ENCODE measurements at places on chromosomes 2 and 18. TPM values are rescaled to one million over a fixed set of nuclear protein-coding genes. Genes with fewer than 3 reads are reported as not detected.

The PRSS56 gene
- total RNA-seq: 2.5 TPM

The NMS gene
- not detected for total RNA-seq

The SERPINB12 gene
- 0.68 TPM for total RNA-seq

DNA sequence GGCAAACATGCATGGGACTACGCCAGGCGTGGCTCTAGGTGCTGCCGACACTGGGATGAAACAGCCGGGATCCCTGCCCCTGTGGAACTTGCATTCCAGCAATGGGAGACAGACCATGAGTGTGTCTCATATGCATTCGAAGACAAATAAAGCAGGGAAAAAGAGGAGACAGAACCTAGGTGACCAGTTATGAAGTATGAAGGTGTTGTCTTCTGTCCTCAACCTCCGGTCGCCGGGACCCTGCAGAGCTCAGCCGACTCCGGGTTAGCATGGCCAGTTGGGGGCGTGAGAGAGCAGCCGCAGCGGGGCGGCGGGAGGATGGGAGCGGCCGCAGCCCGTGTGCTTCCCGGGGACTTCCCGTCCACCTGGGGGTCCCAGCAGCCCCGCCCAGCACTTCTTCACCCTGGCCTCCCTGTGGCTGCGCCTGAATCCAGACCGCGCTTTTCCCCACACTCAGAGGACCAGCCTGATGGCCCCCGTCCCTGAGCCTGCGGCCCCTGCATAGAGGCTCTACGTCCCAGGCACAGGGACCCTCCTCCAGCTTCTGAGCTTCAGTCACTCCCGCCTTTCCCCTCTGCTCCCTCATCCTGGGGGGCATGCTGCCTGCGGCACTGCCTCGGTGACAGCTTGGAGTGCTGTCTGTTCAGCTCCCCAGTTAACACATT lies 11.4 kb downstream of the ID2 start:
- DNase-seq: peak; percentile 17

DNA sequence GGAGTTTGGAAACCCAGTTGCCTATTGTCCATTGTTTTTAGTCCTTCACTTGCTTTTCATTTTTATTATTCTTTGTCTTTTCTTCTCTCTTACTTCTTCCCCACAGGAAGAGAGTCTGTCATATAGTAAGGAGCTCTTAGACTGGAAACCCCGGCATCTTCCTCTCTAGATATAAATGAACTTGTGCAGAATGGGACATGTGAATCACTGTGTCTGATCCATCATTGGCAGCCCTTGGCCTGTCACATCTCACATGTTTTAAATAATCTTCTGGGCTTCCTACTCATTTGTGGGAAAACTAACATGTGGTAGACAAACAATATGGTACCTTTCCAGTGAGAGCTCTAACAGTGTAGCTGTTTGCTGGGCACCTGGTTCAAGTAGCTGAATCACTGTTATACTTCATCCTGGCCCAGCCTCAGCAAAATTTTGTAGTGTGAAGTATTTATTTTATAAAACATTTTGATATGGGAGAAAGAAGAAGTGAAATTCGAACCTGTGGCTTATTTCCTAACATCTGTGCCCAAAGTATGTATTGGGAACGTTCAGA lies 112.8 kb downstream of the PHLPP1 start:
- DNase-seq: no peak

The MAL gene
- total RNA-seq: 2.2 TPM

DNA sequence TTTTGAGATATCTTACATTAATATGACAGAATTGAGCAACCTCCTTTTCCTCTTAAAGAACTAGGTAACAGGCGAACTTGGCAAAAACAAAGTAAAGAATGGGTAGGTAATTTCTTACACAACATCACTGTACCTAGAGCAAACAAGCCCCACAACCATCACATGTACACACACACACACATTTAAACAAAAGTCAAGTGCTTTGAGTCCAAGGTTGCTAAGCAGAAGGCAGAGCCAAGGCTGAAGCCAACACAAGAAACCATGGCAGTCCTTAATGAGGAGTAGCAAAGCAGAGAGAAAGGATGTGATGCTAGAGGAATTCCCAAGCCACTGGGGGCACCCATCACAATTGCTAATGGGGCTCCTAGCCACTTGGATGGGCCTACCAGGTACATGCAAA lies 164.1 kb downstream of the PAX3 start:
- DNase-seq: no peak

The TRIP12 gene
- total RNA-seq: 173 TPM

GRCh38 chr2:225488743-225489142 lies 89.2 kb downstream of the NYAP2 start:
- no peak for DNase-seq

DNA sequence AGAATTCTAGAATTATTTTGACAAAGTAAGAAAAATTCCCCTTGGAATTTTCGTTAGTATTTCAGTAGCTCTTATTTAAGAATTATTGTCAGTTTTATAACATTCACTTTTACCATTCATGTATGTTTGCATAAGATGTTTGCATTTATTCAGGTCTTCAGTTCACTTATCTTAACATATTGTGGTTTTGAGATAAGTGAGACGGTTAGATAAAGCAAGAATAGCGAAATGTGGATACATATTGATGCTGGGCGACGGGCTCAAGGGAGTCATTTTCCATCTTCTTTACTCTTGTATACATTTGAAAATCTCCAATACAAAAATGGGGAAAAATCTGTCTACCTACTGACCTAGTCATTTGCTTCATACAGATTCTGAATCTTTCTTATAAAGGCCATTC lies 156.7 kb upstream of the HDAC4 start:
- no peak for DNase-seq

Data from myocyte (in vitro differentiated cells).